ENCODE measurements at places on chromosomes 1 and 21.
A peak's percentile ranks its signal among the peaks of the same experiment; 100 is the strongest.

DNA sequence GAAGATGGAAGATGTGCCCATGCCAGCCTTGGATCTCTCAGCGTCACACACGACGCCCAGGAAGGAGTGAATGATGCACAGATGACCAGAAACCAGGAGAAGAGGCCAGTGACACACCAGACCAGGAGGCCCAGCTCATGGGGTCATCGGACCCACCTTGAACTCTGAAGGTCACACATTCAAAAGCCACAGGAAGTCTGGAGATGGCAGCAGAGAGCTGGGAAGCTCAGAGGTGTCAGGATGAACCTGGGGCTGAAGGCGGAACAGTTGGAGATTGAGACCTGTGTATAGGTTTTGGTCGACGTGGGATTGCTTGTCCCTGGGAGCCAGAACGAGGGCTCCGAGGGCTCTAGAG lies 43.6 kb downstream of the SLC19A1 start:
- no peak for DNase-seq

DNA sequence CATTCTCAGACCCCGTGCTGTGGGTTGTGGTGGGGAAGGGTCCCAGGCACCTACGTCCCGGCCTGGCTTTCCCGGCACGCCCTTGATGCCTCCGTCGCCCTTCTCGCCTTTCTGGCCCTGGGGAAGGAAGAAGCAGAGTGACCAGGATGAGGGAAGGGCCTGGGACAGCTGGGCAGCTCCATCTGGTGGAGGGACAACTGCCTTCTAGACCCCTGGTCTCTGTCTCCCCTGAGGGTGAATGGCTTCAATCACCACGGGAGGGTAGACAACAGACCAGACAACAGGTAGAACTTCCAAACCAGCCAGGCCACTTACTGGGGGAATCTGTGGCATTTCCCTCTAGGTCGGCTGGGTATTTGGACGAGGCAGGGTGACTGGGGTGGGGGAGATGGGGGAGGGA lies 11.9 kb downstream of the COL16A1 start:
- DNase-seq, result no peak

GRCh38 chr1:22024485-22025367 lies 23.3 kb downstream of the CELA3A start:
- peak; percentile 67 for DNase-seq

DNA sequence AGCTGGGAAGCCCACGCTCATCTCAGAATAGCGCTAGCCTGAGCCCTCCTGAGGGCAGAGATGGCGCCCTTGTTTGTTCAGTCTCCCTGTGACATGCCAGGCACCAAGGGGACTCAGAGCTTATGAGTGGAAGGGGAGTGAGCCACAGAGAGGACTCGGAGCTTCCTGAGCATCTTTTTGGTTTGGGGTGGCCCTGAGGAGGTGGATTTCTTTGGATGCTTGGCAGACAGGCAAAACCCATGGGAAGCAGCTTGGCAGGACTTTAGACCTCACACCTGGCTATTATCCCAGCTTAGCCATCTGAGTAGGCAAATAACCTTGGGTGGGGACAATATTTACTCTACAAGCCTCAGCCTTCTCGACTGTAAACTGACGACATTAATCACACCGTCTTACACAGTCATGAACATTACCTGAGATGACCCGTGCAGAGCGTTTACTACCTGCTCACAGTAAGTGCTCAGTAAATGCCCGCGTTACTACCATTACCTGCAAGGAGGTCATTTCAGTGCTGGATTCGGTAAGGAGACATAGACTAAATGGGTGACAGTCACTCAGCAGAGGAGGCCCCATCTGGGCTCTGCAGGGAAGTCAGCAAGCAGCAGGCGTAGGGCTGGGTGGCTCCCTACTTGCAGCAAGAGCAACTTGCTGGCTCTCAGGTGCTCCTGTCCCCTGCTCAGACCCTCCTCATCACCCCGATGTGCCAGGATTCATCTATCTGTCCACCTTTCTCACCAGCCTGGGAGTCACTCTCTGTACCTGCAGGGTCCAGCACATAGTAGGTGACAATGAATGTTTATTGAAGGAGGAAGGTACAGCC lies 54.9 kb downstream of the KLHDC7A start:
- DNase-seq, result no peak

GRCh38 chr1:221565711-221566110 lies 176.2 kb downstream of the DUSP10 start:
- no peak for DNase-seq

DNA sequence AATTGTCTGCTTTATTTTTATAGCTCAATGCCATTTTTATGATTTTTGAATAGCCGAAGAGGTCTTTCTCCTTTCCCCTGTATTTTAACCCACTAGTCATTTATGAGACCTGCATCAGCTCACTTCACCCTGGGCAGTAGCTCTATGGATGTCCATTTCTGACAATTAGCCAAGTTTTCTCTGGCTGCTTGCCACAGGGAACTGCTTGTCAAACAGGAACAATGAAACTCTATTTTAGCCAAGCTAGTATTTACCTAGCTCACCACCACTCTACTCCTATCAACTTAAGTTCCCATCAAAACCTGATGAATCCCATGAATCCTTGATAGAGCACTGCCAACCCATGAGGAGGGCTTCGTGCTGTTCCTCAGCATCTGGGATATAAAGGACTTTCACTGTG lies 406.7 kb downstream of the RWDD3 start:
- no peak for DNase-seq

- no peak for DNase-seq
Observed at GRCh38 chr1:159587461-159587951, at the start of gene APCS. APCS (plus strand) TSS chr1:159587826; CDS start chr1:159587922, 96 bp downstream.

DNA sequence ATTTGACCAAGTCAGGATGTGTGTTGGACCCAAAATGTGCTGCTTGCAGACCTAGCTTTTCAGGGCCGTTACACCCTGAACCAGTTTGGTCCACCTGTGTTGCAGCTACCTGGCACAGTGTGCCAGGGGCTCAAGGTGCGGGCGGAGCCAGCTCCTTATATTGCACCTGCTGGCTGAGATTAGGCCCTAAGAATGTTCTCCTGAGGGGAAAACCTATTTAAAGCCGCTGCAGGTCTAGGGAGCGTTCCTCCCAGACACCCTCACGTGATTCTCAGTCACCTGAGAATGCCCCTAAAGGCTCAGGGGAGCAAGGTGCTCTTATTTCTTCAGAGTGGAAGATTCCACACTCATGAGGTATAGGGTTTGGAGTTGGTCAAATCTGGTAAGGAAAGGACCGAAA lies 12.0 kb downstream of the GSTM3 start:
- no peak for DNase-seq

DNA sequence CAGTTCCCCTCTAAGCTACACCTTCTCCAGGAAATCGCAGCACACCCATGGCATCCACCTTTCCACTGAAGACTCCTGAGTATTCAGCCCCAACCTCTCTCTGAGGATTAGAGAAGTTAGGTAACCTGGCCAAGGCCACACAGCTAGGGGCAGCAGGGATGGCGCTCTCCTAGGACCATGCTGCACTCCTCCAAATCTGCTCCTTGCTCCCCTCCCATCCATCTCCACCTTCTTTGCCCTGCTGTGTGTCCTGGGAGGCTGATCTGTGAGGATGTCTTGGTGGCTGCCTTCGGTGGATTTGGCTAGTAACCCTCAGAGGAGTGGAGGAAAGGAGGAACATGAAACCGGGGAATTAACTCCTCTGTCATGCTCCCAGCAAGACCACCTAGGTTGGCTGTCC lies 20.0 kb upstream of the PROK1 start:
- DNase-seq, result no peak

GRCh38 chr1:64518692-64519481 lies 49.0 kb downstream of the CACHD1 start:
- no peak for DNase-seq

DNA sequence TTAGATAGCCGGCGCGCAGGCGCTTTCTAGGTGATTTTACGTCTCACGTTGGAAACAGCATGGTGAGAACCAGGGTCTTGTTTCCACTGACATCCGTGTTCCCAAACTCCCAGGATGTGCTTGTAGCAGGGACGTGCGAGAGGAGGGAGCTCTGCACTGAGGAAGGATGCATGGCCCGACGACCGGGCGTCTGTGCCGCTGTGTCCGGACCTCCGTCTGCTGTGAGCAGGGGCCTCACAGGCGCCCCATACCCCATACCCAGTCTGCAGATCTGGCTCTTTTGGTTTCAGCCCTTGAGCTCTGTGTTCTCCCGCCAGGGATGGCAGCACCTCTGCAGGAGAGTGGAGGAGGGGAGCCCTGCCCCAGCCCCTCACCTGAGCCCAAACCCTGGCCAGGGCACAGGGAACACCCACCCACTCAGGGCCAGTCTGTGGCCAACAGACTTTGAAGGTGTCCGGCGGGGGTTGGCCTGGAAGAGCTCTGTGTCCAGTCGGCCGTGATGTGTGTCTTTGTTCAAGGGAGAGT lies 67.2 kb upstream of the COL6A1 start:
- DNase-seq, result no peak

GRCh38 chr1:192550922-192551534 lies 24.5 kb upstream of the RGS1 start:
- DNase-seq, result peak; percentile 25

GRCh38 chr1:228795596-228795995 lies 60.3 kb downstream of the RHOU start:
- DNase-seq, result no peak
